ENCODE measurements at places on chromosomes 6 and 20.
A peak's percentile ranks its signal among the peaks of the same experiment; 100 is the strongest.

DNA sequence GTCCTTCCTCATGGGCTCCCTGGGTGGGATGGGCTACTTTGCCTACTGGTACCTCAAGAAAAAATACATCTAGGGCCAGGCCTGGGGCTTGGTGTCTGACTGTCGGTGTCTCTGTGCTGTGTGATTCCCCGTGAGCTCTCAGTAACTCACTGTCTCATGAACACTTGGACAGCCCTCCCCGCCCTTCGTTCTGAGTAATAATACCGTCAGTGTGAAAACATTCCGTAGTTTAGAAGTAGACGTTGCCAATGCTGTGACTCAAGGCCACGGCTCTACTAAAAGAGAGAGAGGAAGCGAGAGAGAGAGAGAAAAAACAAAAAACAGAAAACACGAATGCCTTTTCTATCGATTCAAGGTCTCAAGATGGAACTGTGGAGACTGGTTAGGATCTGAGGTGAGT lies 31.8 kb downstream of the FITM2 start:
- no peak for DNase-seq

GRCh38 chr6:150361876-150362275 lies 6.9 kb upstream of the IYD start:
- no peak for DNase-seq

- DNase-seq: no peak
These were observed 148.0 kb downstream of the DHX35 start for GRCh38 chr20:39109933-39110818.

GRCh38 chr6:72649032-72649984 lies 27.4 kb downstream of the KCNQ5 start:
- no peak for DNase-seq

GRCh38 chr20:1376408-1377270 lies 16.2 kb downstream of the FKBP1A start:
- no peak for DNase-seq

DNA sequence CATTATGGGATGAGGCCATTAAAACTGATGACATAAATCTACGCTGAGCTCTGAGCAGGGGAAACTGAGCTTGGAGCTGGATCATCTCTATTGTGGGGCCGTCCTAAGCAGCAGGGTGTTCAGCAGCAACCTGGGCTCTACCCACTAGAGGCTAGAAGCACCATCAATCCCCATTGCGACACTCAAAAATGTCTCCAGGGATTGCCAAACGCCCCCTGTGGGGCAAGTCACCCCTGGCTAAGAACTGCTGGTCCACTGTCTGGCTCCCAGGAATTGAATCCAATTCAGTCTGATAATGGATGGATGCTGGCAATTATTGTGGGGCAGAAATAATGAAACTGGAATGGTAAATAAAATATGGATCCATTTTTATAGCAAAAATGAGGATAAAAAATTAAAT lies 38.2 kb downstream of the PMEPA1 start:
- no peak for DNase-seq

- no peak for DNase-seq
These were observed 901 bp downstream of the KCNK15 start for GRCh38 chr20:44746367-44747165.

DNA sequence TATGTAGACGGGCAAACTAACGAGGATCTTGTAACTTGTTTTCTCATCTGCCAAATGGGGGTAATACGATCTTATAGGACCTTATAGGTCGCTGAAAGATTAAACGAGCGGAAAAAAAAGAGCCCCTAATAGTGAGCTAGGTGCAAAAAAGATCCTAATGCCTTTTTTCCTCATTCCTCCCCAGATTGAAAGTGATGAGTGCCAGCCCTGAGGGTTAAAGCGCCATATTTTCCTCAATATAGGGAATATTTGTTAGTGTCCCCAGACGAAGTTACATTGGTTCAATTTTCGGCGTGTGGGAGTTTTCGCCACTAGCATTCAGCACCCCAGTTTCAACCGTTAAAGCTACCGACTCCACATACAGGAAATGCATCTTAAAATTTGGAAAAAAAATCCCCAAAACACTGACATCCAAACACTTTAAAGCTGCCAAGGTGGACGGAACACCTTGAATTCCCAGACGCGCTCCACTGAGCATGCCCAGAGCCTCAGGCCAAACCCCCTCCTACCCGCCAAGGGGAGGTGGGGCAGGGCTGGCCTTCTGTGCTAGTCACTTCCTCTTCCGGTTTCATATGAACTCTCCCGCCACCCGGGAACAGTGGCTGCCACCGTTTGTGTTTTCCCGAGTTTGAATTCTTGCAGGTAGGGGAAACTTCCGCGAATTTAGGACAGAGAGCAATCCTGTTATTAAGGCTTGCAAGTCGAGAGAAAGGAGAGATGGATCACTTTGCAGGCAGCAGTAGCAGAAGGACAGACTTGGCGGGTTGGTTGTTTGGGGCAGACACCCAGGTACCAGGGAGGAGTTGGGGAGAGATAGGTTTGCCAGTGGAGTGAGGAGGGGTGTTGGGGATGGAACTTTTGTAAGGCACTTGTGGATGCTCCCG lies at the start of gene PRIM2:
PRIM2 (plus strand) TSS at position 571 of the 884 bp plus-strand sequence. CDS start 816 bp downstream, outside the sequence.
- DNase-seq: peak; percentile 56

- DNase-seq: no peak
These were observed 284.7 kb upstream of the TAB2 start for GRCh38 chr6:149032599-149033405.

- DNase-seq: no peak
These were observed 333.4 kb downstream of the THBS2 start for GRCh38 chr6:168920289-168920688.

- DNase-seq: no peak
These were observed 67.1 kb downstream of the HDGFL1 start for GRCh38 chr6:22636452-22636851.

- no peak for DNase-seq
These were observed 183.0 kb downstream of the THBS2 start for GRCh38 chr6:169070506-169071176.

- no peak for DNase-seq
These were observed 29.4 kb downstream of the TIAM2 start for GRCh38 chr6:155024391-155025027.

DNA sequence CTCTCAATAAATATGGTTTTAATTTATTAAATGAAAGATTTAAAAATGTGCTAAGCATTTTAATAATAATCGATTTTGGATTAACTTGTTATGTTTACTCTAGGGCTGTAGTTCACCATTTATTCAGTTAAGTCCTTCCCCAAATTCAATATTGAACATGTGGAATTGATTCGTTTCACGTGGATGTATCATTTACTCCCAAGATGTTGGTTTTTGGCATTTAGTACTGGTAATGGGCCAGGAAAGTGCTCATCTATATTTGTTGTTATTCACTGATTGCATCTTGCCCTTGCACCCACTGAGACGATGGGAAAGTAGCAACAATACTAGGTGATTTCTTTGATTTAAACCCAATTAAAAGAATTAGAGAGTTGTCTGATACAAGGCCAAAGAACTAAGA lies 97.1 kb downstream of the ESR1 start:
- DNase-seq: no peak

DNA sequence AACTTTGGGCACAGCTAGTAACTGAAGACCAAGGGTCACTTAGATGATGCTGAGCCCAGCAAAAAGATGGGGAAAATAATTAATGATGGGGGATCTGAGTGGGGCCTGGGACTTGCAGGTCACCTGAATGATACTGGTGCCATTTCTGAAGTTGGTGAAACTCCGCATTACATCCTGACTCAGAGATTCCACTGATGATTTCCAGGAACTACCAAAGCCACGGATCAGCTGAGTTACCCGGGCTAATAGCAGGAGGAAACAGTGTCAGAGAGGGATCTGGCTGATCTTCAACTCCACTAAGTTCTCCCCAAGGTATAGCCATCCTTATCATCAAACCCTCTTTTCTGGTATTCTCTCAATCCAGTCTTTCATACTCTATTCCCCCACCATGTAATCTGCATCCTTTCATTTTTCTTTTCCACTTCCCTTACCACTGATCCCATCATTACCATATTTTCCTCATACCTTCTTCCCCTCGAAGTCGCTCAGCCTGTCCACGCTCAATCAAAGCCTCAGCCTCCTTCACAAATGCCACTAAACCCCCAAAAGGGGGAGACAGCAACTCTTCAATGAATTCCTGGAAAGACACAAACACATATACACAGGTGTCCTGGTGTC lies 20.2 kb downstream of the VPS52 start:
- DNase-seq: no peak

DNA sequence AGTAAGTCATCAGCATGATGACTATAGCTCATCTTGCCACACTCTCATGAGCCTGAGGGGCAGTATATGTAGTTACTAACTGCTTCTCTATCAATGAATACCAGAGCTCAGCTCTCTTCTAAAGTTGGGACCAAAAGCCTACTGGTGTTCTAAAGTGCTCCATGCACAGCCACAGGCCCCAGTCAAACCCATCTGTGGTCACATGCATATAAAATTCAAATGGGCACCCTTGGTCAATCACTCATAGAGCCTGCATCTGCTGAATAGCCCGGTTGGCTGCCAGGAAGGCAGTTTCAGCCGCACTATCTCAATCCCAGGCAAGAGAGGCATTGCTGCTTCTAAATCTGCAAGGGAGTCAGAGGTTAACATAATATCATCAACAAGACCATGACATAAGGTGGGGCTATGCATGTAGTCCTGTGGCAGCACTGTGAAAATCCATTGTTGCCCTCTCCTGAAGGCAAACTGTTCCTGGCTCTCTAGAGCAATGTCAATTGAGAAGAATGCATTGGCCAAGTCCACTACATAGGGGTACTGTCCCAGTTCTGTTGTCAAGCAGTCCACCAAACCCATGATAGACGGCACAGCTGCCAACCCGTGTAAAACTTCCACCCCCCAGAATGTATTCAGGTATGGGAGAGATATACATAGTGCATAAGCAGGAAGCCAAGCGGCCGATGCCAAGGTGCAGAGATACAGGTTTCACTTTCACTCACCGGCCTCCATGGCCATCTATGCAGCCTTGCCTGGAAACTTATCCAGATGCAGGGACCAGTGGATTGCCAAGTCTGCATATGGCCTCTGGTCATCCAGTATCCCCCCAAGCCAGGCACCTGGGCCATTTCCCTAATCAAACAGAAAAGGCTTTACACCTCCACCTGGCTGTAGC lies 76.2 kb downstream of the ALDH8A1 start:
- no peak for DNase-seq

- no peak for DNase-seq
These were observed 60.7 kb downstream of the TNFAIP3 start for GRCh38 chr6:137927777-137928218.

DNA sequence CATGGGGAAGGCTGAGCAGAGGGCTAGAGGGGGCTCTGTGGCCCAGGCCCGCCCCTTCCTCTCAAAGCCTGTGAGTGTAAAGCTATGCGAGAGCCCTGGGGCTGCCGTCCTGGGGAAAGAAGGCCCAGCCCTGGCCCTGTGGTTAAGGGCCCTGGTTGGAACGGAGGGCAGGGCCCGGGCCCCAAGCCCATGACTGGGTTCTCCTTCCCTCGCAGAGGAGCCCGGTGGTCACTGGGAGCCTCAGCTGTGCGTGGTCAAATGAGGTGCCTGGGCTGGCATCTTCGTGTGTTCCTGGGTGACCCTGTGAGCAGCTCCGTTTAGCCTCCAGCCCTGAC lies 56.0 kb downstream of the SMOC2 start:
- no peak for DNase-seq

DNA sequence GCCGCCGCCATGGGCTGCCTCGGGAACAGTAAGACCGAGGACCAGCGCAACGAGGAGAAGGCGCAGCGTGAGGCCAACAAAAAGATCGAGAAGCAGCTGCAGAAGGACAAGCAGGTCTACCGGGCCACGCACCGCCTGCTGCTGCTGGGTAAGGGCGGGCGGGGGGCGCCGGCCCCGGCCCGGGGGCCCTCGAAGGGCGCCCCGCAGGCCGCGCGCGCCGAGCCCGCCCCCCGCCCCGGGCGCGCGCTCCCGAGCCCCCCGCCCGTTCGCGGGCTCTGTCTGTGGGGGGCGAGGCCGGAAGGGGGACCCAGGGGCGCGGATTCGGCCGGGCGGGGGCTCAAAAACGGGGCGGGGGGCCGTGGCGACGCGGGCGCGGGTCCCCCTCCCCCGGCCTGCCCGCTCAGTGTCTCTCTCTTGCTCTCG lies 39.2 kb downstream of the GNAS start:
- peak; percentile 51 for DNase-seq

GRCh38 chr6:149273318-149273717 lies 44.2 kb upstream of the TAB2 start:
- no peak for DNase-seq

DNA sequence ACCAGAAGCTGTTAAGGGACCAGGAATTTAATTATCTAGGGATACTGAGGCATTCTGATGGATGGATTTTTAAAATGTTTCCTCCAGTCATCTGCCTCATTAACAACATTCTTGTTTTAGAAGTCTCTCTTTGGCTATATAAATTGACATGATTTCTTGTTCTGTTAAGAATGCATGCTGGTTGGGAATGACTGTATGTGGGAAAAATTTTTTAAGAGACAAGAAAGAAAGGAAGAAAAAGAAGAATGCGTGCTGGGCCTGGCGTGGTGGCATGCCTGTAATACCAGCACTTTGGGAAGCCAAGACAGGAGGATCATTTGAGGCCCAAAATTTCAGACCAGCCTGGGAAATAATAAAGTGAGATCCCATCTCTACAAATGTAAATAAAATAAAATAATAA lies 203.6 kb downstream of the GJA1 start:
- DNase-seq: no peak

DNA sequence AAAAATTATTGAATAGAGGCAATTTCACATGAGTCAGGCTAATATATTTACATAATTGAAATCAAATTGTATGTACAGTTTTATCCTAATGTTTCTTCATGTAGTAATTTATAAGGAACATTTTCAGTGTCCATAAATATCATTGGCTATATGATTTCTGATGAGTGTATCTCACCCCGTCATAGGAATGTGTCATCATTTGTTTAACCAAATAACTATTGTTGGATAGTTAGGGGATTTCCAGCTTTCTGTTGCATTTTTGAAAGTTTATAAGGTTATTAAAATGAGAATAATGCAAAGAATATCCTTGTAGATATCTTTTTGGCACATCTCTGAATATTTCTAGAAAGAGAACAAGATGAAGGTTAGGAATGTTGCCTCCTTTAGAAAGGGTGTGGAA lies 39.0 kb downstream of the SYTL3 start:
- no peak for DNase-seq

DNA sequence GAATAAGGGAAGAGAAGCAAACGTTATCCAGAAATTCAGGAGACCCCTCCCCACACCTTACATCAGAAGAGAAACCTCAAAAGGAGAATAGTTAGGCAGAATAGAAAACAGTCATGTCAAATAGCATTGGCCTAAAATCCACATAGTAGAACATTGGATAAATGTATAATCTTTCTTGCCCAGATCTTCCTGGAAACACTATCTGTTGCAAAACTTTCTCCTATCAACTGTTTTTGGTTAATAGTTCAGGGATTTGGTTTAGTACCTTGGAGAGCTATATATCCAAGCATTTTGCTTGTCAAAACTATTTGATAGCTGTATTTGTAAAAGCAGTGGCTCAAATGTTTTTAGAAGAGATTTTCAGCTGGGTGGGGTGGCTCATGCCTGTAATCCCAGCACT lies 74.3 kb upstream of the PHACTR2 start:
- DNase-seq: no peak

Data from neuronal stem cell (in vitro differentiated cells).